ENCODE measurements at places on chromosomes 1 and 21.

- DNase-seq, result peak; percentile 55
Observed at GRCh38 chr21:25895565-25896205, 160.9 kb downstream of the GABPA start.

GRCh38 chr1:16076865-16077238 is 3.4 kb upstream of the FAM131C start:
- DNase-seq, result no peak

GRCh38 chr1:208243527-208243966 is 637 bp downstream of the PLXNA2 start:
- DNase-seq, result no peak

- no peak for DNase-seq
Observed at GRCh38 chr21:36722370-36723368, 23.8 kb downstream of the SIM2 start.

GRCh38 chr21:27817902-27818623 is 851.2 kb upstream of the ADAMTS5 start:
- no peak for DNase-seq

DNA sequence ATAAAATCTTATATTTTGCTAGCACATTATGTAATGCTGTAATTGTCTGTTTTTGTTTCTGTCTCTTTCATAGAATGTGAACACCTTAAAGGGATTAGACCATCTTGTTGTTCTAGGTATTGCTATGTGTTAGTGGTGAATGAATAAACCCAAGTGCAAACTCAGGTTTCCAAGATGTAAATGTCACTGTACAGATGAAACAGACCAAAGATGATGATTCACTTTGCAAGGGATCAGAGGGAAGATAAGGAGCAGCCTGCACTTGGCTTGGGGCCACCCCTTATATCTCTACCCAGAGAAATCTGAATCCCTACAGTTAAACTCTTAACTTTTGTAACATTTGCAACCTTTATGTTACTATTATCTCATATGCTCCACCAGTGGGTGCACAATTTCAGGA is 25.4 kb downstream of the UROD start:
- DNase-seq, result no peak

GRCh38 chr1:6897138-6897537 is 111.9 kb downstream of the CAMTA1 start:
- DNase-seq, result no peak

- peak; percentile 46 for DNase-seq
Observed at GRCh38 chr1:64745181-64745985, 508 bp downstream of the RAVER2 start.

- DNase-seq, result no peak
Observed at GRCh38 chr1:96581772-96582171, 139.8 kb upstream of the PTBP2 start.

- DNase-seq, result no peak
Observed at GRCh38 chr1:199373139-199373538, 654.4 kb upstream of the NR5A2 start.

- DNase-seq, result peak; percentile 49
Observed at GRCh38 chr1:226061068-226061840, 1.3 kb upstream of the H3-3A start.

- no peak for DNase-seq
Observed at GRCh38 chr1:25826571-25826970, 6.8 kb downstream of the MTFR1L start.

- DNase-seq, result no peak
Observed at GRCh38 chr21:45894450-45894825, 87.1 kb upstream of the COL6A1 start.

DNA sequence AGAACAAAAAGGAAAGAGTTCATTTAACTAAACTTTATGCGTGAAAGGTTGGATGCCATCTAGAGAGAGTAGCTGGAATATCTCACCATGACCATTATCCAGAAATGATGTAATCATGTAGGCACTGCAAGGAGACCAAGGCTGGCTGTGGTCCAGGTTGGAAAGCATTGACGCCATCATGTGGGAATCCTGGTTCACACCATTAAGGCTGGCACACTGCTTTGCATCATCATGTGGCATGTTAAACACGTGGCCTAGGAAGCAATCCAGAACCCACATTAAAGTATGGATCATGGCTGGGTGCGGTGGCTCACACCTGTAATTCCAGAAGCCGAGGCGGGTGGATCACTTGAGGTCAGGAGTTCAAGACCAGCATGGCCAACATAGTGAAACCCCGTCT is 4.3 kb downstream of the ADAMTS1 start:
- no peak for DNase-seq

GRCh38 chr1:3799976-3800685 is 3.8 kb upstream of the LRRC47 start:
- no peak for DNase-seq

DNA sequence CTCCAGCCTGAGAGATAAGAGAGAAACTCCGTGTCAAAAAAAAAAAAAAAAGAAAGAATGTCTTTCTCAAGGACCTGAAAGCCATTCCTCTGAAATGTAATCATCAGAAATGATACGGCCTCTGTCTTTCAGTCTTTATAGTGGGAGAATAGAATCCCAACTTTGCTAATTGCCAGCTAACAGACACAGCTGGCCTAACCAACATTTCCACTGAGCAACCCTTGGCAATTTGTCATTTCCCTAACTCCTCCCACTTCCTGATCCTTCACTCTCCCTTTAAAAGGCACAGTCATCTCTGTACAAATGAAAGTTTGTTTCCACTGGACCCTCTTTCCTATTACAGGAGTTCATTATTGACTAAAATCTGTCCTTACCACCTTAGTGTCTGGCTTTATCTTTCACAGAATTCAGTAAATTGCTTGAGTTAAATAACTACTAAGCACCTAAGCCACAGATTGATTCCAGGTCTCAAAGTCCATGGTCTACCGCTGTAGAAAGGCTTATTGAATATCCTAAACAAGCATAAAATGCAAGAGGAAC is 4.3 kb upstream of the CBR1 start:
- peak; percentile 14 for DNase-seq

DNA sequence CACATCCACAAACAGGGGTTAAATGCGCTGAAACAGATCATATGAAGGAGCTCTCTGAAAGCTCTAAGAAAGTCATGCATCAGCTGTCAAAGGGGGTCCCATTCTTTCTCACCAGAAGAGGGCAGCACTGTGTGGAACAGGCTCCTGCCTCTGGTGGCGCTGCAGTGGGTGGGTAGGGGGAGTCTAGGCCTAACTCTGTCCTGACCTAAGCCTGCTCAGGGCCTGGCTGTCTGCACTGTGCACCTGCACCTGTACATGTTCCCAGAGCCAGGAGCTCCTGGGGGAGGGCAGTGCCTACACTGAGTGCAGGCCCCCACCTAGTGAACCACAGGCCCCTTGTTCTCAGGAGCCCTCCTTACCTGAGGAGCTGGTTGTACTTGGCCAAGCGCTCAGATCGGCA is 16.0 kb downstream of the ENO1 start:
- DNase-seq, result peak; percentile 33

DNA sequence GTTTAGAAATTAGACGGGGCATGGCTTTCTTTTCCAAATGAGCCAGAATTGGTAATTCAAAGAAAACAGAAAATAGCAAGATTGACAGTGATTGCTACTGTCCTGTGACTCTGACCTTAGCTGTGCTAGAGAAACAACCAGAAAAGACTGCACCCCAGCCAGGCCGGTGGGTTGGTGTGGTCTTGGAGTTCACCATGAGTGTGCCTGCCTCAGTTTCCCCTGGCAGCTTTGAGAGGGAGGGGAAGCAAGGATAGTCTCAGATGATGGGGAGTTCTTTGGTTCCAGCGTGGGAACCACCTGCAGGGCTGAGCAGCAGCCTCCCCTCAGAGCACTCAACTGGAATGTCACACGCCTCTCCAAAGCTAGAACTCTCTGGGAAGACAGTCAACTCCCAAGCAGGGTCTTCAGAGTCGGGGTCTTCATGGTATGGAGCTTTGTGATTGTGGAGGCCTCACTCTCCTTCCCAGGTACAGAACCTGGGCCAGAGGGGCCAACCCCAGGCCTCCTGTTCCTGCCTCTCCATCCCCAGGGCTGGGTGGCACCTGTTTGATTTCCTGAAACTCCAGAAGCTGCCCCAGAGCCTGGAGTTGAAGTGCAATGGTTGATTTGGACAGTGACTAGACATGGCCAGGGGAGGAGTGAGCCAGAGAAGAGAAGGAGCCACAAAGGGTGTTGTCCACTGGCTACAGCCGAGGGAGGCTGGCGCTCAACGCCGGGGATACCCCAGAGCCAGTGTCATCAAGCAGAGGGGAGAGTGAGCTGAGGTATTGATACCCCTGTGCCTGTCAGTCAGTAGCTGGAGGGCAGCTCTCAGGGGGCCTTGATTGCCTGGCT is 35.7 kb downstream of the SIM2 start:
- DNase-seq, result no peak

GRCh38 chr1:236119943-236120484 is 22.3 kb upstream of the GPR137B start:
- DNase-seq, result no peak

GRCh38 chr1:40078512-40079333 is 18.3 kb downstream of the PPT1 start:
- peak; percentile 66 for DNase-seq

- no peak for DNase-seq
Observed at GRCh38 chr1:93729502-93729901, 47.9 kb upstream of the BCAR3 start.

DNA sequence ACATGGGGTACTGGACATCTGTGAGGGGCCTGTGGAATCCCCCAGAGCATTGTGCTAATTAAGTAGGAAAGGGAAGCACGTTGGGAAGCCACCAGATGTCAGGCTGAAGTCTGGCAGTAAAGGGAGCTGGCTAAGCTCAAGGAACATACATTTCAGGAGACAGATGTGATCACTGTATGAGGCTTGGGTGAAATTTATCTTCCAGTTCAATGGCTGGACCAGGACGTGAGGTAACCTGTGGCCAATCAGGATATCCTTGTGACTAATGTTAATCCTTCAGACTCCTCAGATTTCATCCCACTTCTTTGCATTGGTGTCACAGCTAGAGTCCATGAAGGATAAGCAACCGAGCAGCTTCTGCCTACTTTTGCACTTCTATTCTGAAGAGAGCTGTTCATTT is 110.2 kb upstream of the APP start:
- no peak for DNase-seq

DNA sequence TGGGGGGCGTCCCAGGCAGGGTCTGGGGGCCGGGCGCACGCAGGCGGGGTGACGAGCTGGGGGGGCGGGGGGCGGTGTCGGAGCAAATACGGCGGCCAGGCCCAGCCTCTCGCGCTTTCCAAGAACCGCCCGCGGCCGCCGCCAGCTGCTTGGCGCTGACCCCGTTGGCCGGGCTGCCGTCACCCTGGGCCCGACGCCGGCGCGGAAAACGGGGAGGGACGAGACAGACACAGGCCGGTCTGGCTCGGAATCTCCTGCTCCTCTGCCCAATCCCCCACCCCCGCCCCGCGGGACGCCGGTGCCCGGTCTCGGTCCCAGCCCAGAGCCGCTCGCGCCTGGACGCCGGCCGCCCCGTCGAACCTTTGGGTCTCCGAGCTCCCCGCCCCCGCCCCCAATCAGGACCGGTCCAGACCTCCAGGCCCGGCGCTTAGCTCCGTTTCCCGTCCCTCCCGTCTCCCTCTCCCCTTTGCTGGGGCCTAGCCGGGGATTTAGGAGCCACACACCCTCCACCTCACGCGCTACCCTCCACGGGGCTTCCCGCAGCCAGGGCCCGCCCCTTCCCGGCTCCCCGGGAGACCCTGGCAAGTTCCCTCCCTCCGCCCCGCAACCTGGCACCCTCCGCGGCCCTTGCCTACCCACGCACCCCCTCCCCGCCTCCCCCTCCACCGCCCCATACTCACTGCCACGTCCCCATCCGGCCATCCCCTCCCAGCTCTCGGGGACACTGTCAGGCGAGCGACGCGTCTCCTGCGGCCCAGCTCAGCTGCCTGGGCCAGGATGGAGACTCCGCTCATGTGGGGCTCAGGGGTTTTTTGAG is 800 bp upstream of the MMP23B start:
- no peak for DNase-seq

- DNase-seq, result peak; percentile 61
Observed at GRCh38 chr1:24769656-24770651, 24.7 kb downstream of the CLIC4 start.

GRCh38 chr1:178143730-178144690 is 50.1 kb downstream of the RASAL2 start:
- DNase-seq, result no peak

DNA sequence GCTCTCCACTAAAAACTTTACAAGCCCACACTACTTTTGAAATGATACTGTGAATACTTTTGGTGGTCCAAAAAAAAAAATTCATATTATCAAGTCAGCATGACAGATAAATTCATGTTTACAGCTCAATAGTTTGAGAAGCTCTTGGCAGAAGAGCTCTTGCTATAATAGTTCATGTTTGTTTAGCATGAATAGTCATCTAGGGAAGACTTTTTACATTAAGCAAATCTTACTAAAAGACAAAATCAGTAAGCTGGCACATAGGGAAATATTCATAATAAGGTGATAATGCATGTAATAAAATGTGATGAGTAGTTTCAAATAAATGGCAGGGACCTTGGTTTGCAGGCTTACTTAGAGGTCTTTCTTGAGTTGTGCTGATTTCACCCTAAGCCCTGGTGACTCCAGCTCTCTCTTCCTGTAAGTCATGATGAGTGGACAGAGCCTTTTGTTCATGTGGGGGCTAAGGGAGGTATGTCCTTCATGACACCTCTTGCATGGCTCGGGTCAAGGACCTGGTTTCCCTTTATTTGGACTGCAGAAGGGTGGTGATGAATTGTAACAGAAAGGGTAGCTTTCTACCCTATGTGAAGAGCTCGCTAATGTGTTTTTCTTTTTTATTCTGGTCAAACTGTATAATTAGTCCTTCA is 166.7 kb downstream of the GABPA start:
- DNase-seq, result no peak

DNA sequence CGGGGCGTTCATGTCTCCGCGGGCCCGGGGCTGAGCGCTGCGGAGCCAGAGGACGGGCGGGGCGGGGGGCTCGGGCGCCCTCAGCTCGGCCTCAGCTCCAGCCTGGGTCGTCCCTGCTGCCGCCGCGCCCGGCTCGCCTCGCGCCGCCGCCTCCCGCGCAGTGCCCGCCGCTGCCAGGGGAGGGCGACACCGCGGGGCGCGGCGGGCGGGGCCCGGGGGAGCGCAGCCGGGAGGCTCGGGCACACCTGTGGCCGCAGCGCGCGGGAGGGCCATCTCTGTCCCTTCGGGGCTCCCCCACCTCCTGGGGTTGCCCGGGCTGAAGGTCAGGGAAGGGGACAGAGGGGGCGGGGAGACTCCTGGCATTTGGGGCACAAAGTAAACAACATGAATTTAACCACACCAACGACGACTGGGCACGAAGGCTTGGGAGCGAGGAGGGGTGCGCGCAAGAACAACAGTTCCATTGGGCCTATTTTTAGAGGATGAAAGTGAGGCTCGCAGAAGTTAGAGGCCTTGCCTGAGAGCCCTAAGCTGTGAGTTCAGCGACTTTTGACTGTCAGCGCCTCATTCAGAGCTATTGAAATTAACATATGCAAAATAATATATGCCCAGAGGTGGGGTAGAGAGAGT is at the start of gene FAM131C:
Gene FAM131C (minus strand): TSS at position 162 of the 630 bp plus-strand sequence. CDS start 209 bp downstream, outside the sequence.
- peak; percentile 6 for DNase-seq
